Skeletal muscle cell (primary cell): ENCODE measurements at places on chromosomes 3 and 15.

DNA sequence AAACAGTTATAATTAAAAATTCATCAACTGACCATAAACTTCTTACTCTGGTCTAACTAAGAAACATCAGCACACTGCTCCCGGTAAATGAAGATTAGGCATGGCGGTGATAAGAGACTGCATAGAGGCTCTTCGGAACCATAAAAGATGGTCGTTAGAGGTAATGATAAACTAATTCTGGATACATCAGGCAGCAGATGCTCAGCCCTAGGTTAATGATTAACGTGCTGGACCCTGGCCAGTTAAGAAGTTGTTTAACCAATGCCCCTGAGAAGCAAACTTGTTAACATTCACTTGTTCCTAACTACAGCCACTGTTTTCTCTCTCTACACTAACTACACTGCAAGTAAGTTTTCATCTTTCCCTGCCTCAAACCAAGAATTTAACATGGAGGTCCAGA lies 111.5 kb downstream of the PDZRN3 start:
- DNase-seq = no peak

GRCh38 chr15:56383010-56383409 lies 17.8 kb downstream of the TEX9 start:
- no peak for DNase-seq

- no peak for DNase-seq
Measured at GRCh38 chr3:153956613-153957012, 164.6 kb upstream of the ARHGEF26 start.

GRCh38 chr3:18559331-18559842 lies 134.2 kb upstream of the SATB1 start:
- no peak for DNase-seq

DNA sequence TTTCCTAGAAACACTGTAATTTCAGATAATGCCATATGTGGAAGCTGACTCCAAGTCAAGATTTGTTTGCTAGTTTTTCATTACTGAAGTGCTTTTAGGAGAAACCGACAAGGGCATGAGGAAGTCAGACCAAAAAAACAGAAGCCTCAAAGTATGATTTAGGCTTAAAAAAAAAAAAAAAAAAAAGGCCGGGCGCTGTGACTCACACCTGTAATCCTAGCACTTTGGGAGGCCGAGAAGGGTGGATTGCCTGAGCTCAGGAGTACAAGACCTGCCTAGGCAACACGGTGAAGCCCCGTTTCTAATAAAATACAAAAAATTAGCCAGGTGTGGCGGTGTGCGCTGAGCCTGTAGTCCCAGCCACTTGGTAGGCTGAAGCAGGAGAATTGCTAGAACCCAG lies 11.6 kb downstream of the RPL15 start:
- no peak for DNase-seq

DNA sequence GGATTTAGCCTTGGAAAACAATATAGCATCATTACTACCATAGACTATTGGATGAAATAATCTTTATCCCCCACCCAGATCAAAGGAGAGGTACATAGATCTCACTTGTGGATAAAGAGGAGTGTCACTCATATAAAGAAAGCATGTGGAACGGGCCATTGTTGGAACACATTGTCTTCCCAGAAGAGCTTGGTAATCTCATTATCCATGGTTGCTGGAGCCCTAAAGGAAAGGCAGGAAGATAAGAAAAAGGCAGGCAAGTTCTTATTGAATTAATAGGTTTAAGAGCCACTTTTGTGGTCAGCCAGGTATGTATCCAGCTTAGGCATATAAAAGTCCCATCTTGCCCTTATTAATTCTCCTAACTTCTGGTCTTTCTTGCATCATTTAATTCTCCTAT lies 659.1 kb downstream of the GRM7 start:
- DNase-seq = no peak

DNA sequence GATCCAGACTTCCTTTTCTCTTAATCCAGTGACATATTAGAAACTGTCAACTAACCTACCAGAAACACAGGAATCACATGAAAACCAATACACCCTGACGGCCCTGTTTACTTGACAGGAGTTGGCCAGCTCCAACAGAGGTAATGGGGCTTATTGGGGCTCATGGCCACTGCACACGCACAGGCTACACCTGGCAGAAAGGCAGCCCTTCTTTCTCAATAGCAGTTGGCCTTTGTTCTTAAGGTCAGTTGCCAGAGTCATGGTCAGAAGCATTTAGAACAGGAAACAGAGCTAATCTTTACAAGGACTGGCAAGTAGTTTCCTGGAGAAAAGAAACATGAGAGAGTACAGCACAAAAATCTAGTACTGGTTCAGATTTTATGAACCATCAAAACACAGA lies 181.8 kb downstream of the MAGI1 start:
- no peak for DNase-seq

GRCh38 chr3:167837466-167837865 lies 101.9 kb downstream of the SERPINI1 start:
- no peak for DNase-seq

- DNase-seq = no peak
Measured at GRCh38 chr3:13045904-13046568, 27.2 kb downstream of the IQSEC1 start.

- no peak for DNase-seq
Measured at GRCh38 chr15:60781211-60781713, 302.3 kb upstream of the ICE2 start.

- peak; percentile 88 for DNase-seq
Measured at GRCh38 chr3:189664311-189664710, 33.1 kb downstream of the TP63 start.

GRCh38 chr3:184680385-184681345 lies 31.2 kb downstream of the MAGEF1 start:
- no peak for DNase-seq

GRCh38 chr15:84762840-84763572 lies 14.6 kb downstream of the ZNF592 start:
- no peak for DNase-seq

- DNase-seq = no peak
Measured at GRCh38 chr3:189766416-189766815, 135.2 kb downstream of the TP63 start.
